ENCODE measurements at places on chromosomes 5 and 9.

DNA sequence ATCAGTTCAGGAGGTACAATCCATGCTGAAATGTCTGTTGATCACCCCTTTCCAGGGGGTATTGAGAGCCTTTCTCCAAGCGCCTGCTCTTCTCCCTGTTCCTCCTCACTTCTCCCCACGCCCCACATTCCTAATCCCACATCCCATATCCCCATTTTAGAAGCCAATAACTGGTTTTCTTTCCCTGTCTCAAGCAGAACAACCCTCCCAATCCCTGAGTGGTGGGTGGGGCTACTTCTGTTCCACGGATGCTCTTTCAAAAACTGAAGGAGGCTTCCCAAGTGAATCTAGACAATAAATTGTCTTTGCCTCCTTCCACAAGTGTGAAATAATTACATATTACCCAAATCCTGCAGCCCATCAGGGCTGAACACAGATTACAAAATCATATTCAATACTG lies 77.0 kb upstream of the SEMA6A start:
- DNase-seq, result no peak

GRCh38 chr5:130316971-130317680 lies 412.9 kb downstream of the CHSY3 start:
- no peak for DNase-seq

DNA sequence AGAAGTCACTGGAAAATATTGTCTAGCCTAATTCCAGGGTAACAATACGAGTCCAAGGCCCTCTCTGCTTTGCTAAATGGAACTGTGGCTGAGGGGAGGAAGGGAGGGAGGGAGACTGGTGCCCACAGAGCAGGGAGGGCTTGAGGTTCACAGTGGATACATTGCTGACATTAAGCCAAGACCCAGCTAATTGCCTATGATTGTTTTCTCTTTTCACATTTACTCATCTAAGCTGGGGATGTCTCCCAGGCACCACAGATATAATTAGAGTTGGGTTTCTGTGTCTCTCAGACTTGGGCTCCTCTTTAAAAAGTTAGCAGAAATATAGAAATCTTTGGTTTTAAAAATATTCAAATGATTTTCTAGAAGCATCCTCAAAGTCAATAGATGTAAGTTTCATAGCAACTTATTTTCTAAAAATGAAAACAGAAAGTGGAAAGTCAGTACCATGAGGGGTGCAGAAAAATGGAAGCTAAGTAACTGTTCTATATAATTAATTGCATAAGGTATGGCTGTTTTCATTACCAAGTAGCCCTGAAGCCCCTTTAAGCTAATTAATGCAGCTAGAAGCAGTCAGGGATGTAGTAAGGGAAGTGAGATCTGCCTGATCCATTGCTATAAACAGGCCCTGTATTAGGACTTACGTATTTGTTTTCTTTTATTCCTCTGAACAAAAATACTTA lies 259.8 kb downstream of the NDUFS4 start:
- DNase-seq, result no peak

- DNase-seq, result no peak
These were observed 93.8 kb upstream of the FAM120A start for GRCh38 chr9:93357649-93358048.

- DNase-seq, result no peak
These were observed 441.9 kb downstream of the ARHGEF28 start for GRCh38 chr5:74067748-74068541.

DNA sequence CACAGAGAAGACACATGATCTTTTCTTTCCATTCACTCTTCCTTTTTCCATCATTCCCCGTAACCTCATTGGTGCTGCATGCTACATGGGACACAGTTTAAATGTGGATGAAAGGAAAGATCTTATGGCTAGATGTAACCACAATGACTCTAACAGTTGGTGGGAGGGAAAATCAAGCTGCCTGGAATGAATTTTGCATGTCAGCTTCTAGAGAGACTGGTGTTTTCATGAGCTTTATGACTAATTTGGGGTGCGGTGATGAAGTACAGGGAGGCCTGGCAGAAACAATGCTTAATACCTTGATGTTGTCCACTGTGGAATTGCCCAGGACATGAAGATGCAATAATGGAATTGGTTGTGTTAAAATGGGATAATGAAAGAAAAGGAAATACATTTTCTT lies 55.9 kb upstream of the MYO10 start:
- no peak for DNase-seq

DNA sequence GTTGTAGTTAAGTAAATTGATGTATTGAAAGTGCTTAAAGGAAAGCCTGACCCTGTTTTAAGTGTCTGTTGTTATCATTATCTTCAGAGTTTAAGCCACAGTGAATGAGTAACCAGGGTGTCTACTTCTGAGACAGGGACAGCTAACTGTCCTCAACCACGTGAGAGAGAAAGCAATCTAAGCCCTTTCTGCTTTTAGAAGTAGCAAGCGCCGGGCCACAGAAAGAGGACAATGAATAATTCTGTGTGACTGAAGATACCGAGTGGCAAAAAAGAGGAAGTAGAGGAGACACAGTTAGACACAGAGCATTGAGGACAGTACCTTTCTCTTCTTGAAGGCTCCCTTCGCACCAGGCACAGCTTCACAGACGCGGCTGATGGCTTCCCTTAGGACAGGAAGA lies 86.3 kb downstream of the S1PR3 start:
- DNase-seq, result no peak
